ENCODE measurements at places on chromosomes 4 and X.
A peak's percentile ranks its signal among the peaks of the same experiment; 100 is the strongest.

DNA sequence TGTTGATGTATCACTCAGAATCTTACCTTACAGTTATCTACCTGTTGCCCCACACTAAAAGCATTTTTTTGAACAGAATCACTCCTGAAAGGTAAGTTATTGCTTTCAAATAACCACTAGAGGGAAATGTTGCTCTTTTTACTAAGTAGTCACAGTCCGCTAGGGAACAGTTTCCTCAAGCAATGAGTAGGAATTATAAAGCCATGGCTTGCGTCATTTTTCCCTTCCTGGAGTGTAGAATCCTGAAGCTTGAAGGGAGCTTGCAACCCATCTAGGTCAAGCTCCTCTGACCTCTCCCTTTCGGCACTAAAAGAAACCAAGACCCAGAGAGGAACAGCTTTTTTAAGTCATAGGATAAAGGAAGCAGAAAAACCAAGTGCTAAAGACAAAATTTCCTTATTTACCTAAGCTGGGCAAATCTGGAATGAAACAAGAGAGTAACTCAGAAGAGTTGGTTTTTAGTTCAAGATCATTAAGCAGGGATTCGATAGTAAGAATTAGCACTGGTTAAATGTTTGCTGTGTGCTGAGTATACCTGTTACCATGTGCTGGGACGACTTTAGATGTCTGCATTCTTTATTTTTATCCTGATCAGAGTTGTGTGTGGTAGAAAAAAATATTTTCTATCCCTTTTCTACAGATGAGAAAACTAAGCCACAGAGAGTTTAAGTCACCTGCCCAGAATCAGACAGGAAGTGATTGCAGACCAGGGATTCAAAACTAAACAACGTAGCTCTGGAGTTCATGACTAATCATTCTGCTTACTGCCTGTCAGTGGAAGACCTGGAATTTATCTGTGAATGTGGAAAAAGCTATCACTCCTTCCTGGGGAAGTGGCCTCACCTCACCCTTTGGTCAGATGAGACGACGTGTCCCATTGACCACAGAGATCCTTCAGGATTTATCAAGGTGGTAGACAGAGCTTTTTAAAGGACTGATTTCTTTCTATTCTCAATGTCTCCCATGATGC is 631.5 kb downstream of the RAB28 start:
- peak; percentile 48 for DNase-seq

DNA sequence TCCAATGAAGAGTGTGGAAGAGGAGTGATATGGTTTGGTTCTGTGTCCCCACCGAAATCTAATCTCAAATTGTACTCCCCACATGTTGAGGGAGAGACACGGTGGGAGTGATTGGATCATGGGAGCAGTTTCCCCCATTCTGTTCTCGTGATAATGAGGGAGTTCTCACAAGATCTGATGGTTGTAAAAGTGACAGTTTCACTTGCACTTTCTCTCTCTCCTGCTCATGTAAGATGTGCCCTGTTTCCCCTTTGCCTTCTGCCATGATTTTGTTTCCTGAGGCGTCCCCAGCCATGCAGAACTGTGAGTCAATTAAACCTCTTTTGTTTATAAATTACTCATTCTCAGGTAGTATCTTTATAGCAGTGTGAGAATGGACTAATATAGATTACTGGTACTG is 39.6 kb downstream of the FAM47C start:
- DNase-seq, result no peak

DNA sequence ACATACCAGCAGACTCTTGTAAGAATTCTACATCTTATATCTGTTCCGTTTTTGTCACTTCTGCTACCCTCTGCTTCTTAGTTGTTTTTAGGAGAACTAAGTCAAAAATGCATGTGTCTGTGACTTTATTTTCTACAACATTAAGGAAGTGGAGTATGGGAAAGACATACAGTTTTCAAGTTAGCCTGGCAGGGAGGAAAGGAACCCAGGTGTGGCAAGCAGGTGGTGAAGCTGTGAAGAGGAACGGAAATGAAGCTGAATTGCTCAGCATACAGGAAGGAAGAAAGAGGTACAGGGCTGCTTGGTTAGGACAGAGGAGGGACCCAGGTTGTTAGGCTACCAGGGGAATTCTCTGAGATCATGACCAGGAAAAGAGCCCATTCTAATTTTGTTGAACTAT is 9.4 kb downstream of the GPRIN3 start:
- no peak for DNase-seq

GRCh38 chrX:132068405-132068804 is 45.3 kb downstream of the STK26 start:
- no peak for DNase-seq

- peak; percentile 8 for DNase-seq
These were observed 8.1 kb upstream of the GPR119 start for GRCh38 chrX:130393451-130394074.

- DNase-seq, result no peak
These were observed 10.7 kb downstream of the SGMS2 start for GRCh38 chr4:107835406-107835805.

- no peak for DNase-seq
These were observed 2.0 kb upstream of the STAG2 start for GRCh38 chrX:123959281-123960063.

DNA sequence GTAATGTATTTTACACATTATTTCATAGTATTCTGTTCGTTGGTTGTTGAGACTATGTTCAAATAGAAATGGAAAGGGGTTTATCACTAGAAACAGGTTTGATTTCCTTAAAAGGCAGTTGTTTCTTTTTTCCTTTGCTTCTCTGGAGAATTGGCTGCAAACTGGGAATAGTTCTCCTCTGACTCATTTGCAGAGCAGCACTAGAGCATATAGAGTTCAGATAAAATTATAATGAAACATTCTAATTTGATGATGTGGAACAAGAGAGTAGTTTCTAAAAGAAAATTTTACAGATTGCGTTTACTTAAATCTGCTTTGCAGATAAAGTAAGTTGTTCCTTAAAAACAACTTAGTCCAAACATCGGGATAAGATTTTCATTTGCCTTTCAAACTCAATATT is 29.7 kb downstream of the SYNPO2 start:
- DNase-seq, result no peak

GRCh38 chr4:8606476-8606875 is 13.9 kb downstream of the CPZ start:
- DNase-seq, result no peak
